ENCODE measurements at places on chromosomes 11 and 22.

DNA sequence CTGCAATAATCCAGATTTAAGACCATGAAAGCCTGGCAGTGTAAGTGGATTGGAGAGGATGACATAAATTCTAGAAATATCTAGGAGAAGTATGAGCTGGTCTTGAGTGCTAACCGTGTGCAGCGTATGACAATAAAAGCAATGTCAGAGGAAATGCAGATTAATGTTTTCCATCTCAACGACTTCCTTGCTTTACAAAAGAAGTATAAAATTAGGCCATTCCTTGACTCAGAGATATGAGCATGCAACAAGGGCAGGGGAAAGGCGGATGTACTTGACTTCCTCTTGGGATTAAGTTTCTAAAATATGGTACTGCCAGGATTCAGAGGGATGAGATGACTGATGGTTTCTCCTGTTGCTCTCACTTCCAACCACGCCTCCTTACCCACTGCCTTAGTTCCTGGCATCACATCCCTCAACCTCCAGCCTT is 32.3 kb downstream of the ADAMTS15 start:
- no peak for DNase-seq

- no peak for DNase-seq
These were observed 61.0 kb downstream of the RPS6KA4 start for GRCh38 chr11:64419818-64420485.

DNA sequence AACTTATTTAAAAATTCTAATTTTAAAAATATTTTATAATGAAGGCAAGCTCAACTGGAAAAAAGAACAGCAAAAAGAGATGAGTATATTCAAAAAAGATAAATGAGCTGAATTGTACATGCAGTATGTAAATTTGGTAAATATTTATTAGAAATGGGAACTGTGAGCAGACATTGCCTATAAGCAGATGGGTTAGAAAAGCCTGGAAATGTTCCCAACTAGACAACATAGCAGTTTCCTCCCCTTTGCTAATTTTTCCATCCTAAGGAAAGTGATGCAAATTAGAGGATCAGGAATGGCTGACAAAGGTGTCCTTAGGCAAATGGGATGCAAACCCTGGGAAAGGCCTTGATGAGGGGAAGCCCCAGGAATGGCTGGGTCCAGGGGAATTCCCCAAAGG is 37.2 kb downstream of the TP53I11 start:
- DNase-seq = no peak

DNA sequence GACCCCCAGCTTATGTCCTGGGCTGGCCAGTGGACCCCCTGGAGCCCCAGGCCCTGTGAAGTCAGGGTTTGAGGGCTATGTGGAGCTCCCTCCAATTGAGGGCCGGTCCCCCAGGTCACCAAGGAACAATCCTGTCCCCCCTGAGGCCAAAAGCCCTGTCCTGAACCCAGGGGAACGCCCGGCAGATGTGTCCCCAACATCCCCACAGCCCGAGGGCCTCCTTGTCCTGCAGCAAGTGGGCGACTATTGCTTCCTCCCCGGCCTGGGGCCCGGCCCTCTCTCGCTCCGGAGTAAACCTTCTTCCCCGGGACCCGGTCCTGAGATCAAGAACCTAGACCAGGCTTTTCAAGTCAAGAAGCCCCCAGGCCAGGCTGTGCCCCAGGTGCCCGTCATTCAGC is 24.6 kb downstream of the CSF2RB start:
- DNase-seq = no peak

- no peak for DNase-seq
These were observed 87.6 kb downstream of the ST3GAL4 start for GRCh38 chr11:126443120-126443519.

Data from sciatic nerve (tissue), 2 donors.